ENCODE measurements at places on chromosomes 13 and 19.
A peak's percentile ranks its signal among the peaks of the same experiment; 100 is the strongest.

DNA sequence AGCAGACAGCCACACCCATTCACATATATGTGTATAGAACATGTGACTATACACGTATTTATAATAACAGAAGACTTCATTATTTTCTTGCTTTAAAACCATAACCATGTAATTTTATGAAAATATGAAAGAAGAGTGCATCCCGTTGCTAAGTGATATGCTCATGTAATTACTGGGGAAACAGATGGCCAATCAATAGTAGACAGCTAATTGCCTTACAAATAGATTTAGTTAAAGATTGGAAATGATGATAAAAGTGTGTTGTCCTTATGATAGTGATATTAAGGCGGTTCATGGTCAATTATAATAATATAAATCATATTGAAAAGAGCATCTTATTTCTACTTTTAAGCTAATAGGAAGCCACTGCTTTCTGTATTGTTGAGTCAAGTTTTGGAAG is 95.9 kb downstream of the RFC3 start:
- no peak for DNase-seq

GRCh38 chr19:10238172-10238783 is 7.1 kb upstream of the S1PR2 start:
- no peak for DNase-seq

GRCh38 chr13:107867701-107868661 is 347.4 kb downstream of the LIG4 start:
- DNase-seq, result no peak

- no peak for DNase-seq
Observed at GRCh38 chr13:64782466-64782865, 2447.7 kb downstream of the PCDH9 start.

DNA sequence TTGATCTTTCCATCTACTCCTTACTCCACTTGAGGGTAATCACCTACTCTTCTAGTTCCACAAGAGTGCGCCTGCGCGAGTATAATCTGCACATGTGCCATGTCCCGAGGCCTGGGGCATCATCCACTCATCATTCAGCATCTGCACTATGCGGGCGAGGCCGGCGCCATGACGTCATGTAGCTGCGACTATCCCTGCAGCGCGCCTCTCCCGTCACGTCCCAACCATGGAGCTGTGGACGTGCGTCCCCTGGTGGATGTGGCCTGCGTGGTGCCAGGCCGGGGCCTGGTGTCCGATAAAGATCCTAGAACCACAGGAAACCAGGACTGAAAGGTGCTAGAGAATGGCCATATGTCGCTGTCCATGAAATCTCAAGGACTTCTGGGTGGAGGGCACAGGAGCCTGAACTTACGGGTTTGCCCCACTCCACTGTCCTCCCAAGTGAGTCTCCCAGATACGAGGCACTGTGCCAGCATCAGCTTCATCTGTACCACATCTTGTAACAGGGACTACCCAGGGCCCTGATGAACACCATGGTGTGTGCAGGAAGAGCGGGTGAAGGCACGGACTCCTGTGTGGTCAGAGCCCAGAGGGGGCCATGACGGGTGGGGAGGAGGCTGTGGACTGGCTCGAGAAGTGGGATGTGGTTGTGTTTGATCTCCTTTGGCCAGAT is 2.7 kb upstream of the KLK2 start:
- no peak for DNase-seq

DNA sequence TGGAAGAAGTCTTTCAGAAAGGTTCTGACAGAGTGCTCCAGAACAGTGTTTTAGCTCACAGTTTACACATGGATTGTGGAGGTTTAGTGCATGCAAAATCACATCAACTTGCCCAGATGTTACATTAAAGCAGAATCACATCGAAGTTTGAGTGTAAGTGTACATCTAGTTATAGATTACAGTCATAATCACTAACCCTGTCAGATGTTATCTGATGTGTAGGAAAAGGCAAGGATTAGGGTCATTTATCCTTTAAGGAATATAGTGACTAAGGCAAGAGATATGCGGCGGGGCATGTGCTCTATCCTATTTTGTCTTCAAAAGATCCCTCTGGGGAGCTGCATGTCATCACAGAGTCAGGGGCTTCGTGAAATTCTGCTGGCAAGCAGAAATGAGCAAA is 66.9 kb downstream of the CYSLTR2 start:
- DNase-seq, result no peak

GRCh38 chr19:28299649-28300048 is 913.3 kb downstream of the UQCRFS1 start:
- DNase-seq, result no peak

GRCh38 chr19:29517946-29518345 is 7.8 kb upstream of the VSTM2B start:
- DNase-seq, result no peak

DNA sequence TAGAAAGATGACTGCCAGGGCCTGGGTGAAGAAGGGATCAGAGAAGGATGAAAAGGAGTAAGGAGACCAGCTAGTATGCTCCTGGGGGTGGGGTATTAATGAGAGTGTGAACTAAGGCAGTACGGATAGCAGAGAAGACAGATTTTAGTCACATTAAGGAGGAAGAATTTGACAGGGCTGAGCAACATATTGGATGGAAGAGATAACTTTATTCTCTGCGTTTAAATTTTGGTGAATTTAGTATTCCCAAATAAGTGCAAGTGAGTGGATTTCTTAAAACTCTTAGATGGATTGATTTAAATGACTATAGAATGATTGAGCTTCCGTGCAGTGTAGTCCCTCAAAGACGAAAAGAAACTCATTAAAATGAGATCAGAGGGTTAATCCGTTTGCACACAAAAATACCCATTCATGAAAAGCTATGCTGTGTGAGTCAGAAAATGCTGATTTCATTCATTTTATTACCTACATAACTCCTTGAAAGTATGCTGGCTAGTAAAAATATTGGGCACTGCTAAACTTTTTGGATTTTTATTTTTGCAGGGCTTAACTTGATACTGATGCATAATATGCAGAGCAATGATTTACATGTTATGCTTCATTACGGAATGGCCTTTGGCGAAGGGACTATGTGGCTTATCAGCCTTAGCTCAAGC is 54.1 kb downstream of the WDFY2 start:
- no peak for DNase-seq

GRCh38 chr13:21053231-21053630 is 8.2 kb downstream of the LATS2 start:
- DNase-seq, result no peak

DNA sequence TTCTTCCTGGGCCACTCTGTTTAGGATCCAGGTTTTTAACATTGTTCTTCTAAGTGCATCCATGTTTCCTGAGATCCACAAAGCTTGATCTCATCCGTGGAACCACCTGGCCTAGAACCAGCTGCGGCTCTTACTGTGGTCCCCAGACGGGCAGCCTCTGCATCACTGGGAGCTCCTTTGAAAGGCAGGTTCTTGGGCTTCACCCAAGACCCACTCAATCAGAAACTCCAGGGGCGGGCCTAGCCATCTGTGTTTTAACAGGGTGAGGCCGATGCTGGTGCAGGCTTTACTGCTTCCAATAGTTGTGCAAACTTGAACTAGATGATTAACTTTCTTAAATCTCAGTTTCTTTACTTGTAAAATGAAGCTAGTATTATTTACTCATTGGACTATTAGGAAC is 605.7 kb downstream of the FGF9 start:
- no peak for DNase-seq

- DNase-seq, result no peak
Observed at GRCh38 chr13:78096221-78096620, 177.6 kb upstream of the EDNRB start.

GRCh38 chr13:112071723-112072533 is 5.0 kb downstream of the SOX1 start:
- no peak for DNase-seq

DNA sequence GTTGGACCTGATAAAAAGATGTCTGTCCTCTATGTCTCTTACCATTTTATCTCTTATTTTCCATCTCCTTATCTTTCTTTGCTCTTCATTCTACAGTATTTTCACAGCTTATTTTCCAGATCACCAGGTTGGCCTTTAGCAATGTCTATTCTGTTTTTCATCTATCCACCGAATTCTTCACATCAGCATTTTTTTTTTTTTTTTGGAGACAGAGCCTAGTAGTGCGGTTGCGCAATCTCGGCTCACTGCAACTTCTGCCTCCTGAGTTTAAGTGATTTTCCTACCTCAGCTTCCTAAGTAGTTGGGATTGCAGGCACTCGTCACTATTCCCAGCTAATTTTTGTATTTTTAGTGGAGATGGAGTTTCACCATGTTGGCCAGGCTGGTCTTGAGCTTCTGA is 49.0 kb downstream of the DNAJC15 start:
- no peak for DNase-seq

DNA sequence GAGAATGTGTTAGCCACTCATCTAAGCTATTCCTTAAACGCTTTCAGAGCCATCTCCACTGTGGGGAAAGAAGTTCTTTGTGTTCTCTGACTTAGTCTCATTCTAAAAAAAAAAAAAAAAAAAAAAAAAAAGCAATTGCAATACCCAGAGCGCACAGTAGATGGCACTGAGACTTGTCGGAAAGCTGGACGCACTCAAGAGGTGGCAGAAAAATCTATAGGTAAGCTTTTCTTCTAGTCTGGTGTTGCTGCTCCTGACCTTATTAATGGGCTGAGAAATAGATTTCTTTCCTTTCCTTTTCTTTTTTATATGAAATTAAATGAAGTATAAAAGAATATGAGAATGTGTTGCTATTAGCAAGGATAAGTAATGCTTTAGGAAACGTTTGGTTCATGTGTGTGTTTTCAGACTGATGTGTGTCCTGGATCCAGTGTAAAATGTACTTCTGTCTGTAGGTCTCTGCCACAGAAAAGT is 4.7 kb upstream of the GJB2 start:
- DNase-seq, result no peak

- DNase-seq, result no peak
Observed at GRCh38 chr13:99935772-99936171, 35.8 kb downstream of the ZIC5 start.

GRCh38 chr19:7793493-7793892 is 30.4 kb downstream of the CLEC4M start:
- DNase-seq, result no peak

DNA sequence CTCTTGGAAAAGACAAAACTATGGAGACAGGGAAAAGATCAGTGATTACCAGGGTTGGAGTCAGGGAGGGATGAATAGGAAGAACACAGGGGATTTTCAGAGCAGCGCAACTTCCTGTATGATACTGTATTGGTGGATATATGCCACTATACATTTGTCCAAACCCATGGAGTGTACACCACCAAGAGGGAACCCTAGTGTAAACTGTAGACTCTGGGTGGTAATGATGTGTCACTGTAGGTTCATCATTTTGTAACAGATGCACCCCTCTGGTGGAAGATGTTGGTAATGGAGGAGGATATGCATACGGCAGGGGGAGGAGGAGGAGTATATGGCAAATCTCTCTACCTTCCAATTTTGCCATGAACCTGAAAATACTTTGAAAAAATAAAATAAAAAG is 68.1 kb downstream of the UFM1 start:
- DNase-seq, result peak; percentile 3

GRCh38 chr19:49316284-49316683 is 8.7 kb downstream of the SLC6A16 start:
- no peak for DNase-seq

DNA sequence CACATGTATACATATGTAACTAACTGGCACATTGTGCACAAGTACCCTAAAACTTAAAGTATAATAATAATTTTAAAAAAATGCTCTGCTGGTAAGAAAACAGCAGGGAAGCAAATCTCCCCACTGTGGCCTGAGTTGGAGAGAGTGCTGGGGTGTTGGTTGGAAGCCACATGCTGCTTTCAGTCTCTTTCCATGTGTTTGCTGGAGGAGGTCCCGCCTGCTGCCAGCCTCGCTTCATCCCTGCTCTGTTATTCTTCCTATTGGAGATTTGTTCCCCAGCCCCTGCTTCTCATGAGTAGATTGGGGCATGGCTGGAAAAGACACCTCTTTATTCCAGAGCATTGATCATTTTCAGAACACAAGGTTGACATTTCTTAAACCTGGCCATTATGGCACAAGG is 230.5 kb downstream of the FGF9 start:
- no peak for DNase-seq

DNA sequence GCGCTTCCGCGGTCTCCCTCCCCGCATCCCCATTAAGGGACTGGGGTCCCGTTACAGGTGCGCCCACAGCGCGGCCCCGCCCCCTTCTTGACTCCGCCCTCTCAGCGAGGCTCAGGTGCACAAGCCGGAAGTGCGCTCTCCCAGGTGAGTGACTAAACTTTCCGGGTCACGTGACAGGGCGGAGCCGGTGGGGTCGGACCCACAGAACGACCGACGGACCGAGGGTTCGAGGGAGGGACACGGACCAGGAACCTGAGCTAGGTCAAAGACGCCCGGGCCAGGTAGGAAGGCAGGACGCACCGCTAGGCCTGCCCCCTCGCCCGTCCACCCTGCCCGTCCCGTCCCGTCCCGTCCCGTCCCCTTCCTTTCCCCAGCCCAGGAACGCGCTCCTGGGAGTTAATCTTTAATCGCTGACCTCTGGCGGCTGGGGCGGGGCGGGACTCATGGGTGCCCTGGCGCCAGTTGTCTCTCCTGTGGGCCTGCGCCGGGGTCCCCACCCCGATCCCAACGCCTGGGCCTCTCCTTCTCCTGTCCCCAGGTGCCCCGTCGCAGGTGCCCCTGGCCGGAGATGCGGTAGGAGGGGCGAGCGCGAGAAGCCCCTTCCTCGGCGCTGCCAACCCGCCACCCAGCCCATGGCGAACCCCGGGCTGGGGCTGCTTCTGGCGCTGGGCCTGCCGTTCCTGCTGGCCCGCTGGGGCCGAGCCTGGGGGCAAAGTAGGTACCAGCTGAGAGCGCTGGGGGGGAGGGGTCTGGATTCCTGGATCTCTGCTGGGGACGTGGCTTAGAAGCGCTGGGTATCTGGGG is at the start of gene CRB3:
CRB3 (plus strand) TSS at position 202 of the 804 bp plus-strand sequence; CDS start at position 633, 431 bp downstream.
- peak; percentile 78 for DNase-seq

DNA sequence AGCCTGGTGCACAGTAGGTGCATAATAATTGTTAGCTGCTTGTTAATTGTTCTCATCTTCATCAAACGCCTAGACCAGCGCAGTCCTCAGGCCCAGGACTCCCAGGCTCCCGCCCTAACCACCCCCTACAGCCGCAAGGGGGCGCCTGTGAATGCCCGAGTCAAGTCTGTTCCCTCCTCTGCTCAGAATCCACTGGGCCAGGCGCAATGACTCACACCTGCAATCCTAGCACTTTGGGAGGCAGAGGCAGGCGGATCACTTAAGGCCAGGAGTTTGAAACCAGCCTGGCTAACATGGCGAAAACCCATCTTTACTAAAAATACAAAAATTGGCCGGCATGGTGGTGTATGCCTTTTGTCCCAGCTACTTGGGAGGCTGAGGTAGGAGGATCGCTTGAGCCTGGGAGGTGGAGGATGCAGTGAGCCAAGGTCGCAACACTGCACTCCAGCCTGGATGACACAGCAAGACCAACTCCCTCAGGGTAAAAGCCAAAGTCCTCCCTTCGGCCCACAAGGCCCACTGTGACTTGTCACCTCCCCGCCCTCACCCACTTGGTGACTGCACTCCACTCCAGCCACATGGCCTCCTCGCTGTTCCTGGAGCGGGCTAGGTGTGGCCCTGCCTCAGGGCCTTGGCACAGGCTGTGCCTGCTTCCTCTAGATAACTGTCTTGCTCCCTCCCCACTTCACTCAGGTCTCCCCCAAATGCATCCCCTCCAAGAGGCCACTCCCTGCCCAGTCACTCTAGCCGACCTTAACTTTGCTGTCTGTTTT is 9.1 kb downstream of the ZNF653 start:
- no peak for DNase-seq
